HFFc6 (cell line): ENCODE measurements at places on chromosomes 1 and 21. TPM values are rescaled to one million over a fixed set of nuclear protein-coding genes. Genes with fewer than 3 reads are reported as not detected.

DNA sequence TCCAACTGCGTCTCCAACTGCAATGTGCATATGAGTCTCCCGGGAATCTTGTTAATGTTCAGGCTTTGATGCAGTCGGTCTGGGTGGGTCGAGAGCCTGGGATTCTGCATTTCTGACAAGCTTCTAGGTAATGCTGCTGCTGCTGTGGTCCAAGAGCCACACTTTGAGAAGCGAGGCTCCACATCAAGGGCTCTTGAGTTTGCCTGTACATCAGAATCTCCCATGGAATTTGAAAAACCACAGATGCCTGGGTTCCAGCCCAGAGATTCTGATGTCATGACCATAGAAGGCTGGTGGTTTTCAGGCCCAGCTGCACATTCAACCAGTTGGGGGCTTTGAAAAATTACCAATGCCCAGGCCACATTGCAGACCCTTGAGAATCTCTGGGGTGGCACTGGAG is 93.9 kb upstream of the TARDBP start:
- DNase-seq: no peak

- DNase-seq: no peak
Measured at GRCh38 chr1:169630006-169630405, at the start of gene SELP. TSS of gene SELP (minus strand) at chr1:169630124. CDS start at chr1:169630074, 50 bp downstream.

DNA sequence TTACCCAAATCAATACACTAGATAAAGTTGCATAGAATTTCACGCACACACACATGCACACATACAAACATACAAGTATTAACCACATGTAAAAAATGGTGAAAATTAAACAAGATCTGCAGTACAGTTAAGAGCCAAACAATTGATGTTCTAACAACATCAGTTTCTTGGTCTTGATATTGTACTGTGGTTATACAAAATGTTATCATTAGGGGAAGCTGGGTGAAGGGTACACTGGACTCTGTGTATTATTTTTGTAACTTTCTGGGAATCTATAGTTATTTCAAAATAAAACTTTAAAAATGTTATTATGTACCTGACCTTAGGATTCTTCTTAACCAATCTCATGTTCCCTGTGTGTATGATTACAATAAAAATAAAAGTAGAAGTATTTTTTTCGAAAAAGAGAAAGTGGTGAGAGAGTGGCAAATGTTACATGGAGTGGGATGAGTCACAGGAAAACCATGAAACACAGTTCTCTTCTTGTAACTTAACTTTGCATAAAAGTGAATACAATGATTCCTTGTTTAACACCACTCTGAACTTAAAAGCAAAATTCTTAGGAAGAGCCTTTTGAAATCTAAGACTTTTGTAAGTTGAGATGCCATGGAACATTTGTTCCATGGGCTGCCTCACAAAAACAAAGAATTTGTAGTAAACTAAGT is 101.6 kb upstream of the RUNX1 start:
- peak; percentile 18 for DNase-seq

DNA sequence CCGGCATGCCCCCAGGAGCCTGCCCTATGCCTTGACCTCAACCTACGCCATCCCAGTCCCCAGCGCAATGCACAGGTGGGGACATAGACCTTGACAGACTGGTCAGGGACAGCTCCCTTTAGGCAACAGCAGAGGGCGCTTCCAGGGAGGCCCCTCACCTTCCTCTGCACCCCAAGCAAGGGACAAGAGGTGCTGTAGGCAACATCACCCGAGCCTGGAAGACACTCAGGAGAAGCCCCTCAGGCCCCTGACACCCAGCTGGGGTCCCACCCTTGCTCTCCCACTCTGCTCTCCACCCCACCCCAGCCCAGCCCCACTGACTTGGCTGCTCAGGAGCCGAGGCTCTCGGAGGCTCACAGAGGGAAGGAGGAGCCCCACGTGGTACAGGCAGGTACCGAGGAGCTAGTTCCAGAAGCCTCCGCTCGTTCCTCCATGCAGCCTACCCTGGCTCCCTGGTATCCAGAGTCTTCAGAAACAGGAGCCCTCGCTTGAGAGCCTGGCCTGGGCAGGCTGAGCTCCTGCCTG is 2.4 kb upstream of the WNT3A start:
- no peak for DNase-seq

DNA sequence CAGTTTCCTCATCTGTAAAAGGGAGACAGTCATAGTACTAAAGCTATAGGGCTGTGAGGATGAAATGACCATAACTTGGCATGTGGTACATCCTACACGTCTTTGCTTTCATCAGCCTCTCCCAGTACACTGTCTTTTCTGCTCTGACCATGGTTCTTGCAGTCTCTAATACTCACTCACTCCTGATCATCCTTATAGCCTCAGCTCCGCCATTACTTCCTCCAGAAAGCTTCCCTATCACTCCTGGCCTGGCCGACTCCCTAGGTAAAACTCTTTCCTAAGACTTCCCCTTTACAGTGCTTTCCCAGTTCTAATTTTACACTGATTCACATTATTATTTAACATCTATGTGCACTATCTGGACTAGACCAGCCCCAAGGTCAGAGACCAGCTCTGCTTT is 5.0 kb upstream of the MRPL24 start:
- no peak for DNase-seq

- DNase-seq: no peak
Measured at GRCh38 chr1:19650416-19651140, 6.5 kb downstream of the NBL1 start.

GRCh38 chr21:36534656-36535055 is 54.7 kb upstream of the CLDN14 start:
- no peak for DNase-seq

- DNase-seq: no peak
Measured at GRCh38 chr1:10591010-10591409, 116.3 kb downstream of the PEX14 start.

- peak; percentile 98 for DNase-seq
Measured at GRCh38 chr1:235397733-235398132, 30.5 kb downstream of the TBCE start.

DNA sequence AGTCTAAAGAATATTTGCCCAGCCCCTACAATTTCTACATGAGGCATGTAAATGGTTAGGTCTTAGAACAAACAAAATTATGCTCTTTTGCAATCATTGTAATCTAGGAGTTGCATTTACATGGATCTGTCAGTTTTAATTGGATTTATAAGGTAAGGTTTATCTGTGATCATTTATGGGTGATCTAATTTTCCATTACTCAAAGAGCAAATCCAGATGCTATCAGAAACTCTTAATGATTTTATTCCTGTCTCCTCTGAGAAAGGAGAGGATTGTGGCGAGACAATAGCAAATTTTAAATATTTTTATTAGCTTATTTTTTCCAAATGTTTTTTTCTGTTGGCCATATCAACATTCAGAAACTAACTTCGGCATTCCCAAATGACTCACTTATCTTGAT is 14.2 kb upstream of the NEGR1 start:
- no peak for DNase-seq

DNA sequence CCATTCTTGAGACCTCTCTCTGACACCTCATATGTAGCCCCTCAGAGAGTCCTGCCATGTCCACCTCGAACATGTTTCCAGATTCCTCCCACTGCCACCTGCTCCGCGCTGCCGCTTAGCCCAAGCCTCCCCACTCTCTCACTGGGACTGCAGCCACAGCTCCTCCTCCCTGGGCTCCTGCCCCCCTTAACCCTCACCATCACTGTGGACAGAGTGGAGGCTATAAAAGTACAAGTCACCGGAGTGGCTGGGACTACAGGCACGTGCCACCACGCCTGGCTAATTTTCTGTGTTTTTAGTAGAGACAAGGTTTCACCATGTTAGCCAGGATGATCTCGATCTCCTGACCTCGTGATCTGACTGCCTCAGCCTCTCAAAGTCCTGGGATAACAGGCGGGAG is 77.0 kb downstream of the VWA5B1 start:
- no peak for DNase-seq

Gene RPS6KA1
- total RNA-seq: 1.5 to 3.7 TPM (median 2.2 TPM) in 3 replicates

Gene CHIA
- total RNA-seq: not detected in 3 replicates

Gene PTPN7
- total RNA-seq: not detected in 2 replicates

Gene CAPN8
- not detected in 3 replicates for total RNA-seq

Gene RCSD1
- not detected in 3 replicates for total RNA-seq

Gene TMEM269
- total RNA-seq: not detected in 2 replicates
